ENCODE measurements at places on chromosomes 13 and 19. TPM values are rescaled to one million over a fixed set of nuclear protein-coding genes. Genes with fewer than 3 reads are reported as not detected.

- DNase-seq, result peak; percentile 61
These were observed 463.5 kb downstream of the GPC6 start for GRCh38 chr13:93690139-93690538.

TBXA2R gene
- 0.13 TPM for total RNA-seq

SYNE4 gene
- total RNA-seq, result 0.20 TPM

- no peak for DNase-seq
These were observed 1015.7 kb downstream of the EFNB2 start for GRCh38 chr13:105519771-105520170.

DNA sequence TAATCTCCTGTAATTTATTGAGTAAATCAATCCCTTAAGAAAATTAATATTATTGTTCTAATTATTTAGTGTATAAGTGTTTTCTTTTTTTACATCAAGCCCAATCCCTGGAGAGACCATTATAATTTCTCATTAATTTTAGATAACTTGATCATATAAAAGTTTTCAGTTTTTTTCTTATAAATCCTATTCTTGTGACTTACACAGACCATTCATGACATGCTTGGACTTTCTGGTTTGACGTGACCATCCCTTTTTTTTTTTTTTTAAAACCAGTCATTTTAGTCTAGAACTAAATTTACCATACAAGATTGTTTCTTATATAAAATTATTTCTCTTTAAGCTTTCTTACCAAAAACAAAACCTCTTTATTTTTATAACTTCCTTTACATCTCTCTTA, 5.4 kb upstream of the MTRF1 start:
- DNase-seq, result peak; percentile 56

TEX26 gene
- total RNA-seq, result not detected

- DNase-seq, result peak; percentile 76
These were observed at the start of gene GPC6 for GRCh38 chr13:93226623-93227279. Gene GPC6 (plus strand): TSS chr13:93226807.

- DNase-seq, result no peak
These were observed 83.9 kb upstream of the IRS2 start for GRCh38 chr13:109870274-109870673.

GRCh38 chr13:74550039-74550438, 415.8 kb upstream of the KLF12 start:
- DNase-seq, result no peak

GRCh38 chr13:30831515-30831914, 74.6 kb upstream of the MEDAG start:
- DNase-seq, result no peak

GRCh38 chr13:77767413-77767812, 69.9 kb downstream of the SLAIN1 start:
- no peak for DNase-seq

DNA sequence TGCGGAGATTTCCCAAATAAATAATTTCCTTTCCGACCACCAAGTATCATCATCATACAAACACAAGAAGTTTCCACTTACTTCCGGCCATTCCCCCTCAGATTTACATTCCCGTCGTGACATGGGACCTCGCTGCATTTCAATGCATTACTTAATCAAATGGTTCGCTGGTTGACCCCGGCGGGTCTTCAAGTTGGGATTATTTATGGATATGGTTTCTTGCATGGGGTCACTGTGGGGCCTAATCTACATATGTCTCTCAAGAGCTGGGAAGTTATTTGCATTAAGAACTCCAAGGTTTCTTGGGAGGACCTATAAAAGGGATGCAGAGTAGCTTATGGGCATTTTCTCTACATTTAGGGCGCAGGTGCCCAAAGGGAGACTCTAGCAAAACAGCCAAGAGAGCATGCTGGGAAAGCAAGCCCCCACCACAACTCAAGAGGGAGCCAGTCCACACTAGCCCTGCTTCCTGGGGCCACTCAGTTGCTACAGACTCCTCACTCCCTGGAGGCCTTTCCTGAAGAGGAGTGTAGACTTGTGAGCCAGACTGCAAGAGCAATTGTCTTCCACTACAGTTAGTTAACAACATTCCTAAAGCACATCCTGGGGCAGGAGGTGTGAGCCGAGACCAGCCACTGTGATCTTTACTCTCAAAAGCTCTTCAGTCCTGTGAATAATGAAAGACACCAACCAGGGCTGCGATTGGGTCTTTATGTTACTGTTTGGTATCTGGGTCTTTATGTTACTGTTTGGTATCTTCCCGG, 125.3 kb downstream of the KATNAL1 start:
- DNase-seq, result no peak

STARD13 gene
- 35.1 TPM for total RNA-seq

DNA sequence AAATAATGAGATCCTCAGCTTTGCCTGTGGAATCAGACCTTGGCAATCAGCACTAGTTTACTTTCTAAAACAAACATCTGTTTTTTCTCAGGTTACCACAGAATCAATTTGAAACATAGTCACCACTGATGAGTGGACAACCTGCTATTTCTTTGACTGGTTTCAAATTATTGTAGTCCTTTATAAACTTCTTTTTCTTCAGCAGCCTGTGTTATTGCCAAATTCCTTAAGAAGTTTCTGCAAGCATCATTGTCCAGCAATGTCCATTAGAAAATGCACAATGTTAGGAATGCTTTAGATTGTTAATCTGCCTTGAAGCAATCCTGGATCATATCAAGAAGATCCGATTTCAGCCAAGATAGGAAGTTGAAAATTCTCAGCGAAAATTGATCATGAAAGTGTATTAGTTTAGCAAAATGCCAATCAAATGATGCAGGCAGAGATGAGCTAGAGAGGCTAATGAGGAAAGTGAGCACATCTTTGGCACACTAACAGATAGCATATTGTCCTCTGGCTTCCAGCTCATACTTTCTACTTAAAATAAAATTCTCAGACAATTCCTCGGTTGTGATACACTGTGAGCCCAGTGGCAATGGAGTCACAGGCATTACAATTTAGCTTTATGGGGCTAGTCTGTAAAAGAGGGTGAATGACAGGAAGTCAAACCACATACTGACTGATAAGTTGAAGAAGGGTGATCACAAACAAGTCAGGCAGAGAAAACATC, 270.6 kb downstream of the SLITRK6 start:
- no peak for DNase-seq

- no peak for DNase-seq
These were observed 121.6 kb downstream of the CYSLTR2 start for GRCh38 chr13:48775285-48775684.

CYP2S1 gene
- total RNA-seq, result not detected

HSH2D gene
- 0.23 TPM for total RNA-seq

DNA sequence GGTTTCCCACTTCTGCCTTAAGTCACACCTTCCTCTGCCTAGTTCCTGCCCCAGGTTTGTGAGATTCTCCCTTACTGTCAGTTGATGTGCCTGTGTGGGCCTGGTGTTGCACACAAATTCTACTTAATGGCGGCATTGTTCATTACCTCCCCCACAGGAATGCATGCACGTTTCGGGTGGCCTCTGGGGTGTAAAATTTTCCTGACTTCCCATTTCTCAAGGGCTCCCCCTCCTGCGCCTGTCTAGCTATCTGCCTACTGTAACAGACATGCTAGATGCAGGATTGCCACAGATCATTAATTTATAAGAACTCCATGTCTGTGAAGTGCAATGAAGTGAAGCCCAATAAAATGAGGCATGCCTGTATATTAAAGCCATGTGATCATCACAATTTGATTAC, 1466.3 kb downstream of the PCDH9 start:
- no peak for DNase-seq

- no peak for DNase-seq
These were observed 7.4 kb downstream of the ZNF223 start for GRCh38 chr19:44059229-44059628.

DNA sequence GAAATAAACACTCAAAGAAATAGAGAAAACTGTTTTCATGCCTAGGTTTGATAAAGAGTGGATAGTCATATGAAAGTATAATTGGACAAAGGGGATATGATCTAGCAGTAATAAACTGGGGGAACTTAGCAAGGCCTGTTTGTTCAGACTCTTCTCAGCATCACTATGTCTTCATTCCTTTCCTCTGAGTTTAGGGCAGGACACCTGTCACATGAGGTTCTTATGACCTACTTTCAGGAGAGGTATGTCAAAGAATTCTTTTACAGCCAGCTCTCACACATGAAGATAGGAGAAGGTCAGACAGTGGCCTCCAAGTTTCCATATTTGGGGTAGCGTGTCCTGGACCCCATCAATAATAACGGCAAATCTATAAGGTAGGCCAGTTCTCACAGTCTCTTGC, 11.4 kb upstream of the RFXAP start:
- no peak for DNase-seq

DNA sequence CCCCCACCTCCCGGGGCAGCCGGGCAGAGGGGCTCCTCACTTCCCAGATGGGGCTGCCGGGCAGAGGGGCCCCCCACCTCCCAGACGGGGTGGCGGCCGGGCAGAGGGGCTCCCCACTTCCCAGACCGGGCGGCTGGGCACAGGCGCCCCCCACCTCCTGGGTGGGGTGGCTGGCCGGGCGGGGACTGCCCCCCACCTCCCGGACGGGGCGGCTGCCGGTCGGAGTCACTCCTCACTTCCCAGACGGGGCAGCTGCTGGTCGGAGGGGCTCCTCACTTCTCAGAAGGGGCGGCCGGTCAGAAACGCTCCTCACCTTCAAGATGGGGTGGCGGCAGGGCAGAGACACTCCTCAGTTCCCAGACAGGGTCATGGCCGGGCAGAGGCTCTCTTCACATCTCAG, 43.9 kb downstream of the ZNF730 start:
- DNase-seq, result no peak

DNA sequence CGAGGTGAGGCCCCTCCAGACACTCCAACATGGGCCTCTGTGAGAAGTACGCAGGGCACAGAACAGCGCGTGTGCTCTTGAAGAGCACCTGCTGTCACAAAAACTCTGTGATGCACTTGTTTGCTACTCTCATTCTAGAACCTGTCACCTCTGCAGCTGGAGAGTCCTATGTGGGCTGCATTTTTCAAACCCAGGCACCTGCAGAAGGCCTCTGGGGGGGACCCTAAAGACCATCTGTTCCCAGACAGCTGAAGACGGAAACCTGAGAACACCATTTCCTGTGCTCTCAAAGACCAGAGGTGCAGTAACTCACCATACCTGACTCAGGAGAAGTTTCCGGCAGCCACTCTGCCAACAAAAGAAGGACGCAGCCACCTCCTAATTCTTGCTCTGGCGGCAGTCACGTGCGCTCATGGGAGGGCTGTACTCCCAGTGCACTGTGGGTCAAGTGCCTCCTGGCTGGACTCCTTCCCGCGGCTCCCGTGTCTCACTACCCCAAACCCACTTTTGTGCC, 28.1 kb downstream of the RANBP3 start:
- DNase-seq, result no peak

NXNL1 gene
- not detected for total RNA-seq

- DNase-seq, result no peak
These were observed 172.0 kb downstream of the DLEU7 start for GRCh38 chr13:50671497-50671850.

DNA sequence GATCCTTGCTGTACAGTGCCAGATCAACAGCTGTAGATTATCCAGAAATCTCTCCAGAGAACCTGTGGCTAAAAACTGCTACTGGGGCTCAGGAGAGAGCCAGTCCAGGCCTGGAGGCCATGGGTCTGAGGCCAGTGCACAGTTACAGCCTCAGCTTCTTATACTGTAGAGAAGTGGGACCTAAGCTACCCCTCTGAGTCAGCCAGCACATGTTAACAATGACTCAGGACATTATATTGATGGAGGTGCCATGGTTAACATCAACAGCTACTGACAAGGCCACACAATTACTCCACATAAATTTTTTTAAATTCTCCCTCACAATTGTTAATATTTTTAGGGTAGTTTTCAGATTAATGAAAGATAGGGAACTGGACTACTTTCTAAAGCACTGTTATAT, 138.5 kb downstream of the RBM26 start:
- DNase-seq, result no peak

- DNase-seq, result no peak
These were observed 14.9 kb upstream of the IL4I1 start for GRCh38 chr19:49911381-49912145.

DNA sequence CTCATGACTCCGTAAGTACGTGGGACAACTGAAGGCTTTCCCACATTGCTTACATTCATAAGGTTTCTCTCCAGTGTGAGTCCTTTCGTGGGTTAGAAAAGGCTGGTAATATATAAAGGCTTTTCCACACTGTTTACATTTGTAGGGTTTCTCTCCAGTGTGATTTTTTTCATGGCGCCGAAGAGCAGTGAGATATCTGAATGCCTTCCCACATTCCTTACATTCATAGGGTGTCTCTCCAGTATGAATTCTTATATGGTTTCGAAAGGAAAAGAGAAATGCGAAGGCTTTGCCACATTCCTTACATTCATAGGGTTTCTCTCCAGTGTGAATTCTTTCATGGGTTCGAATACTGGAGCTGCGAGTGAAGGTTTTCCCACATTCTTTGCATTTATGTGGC, 29.5 kb downstream of the ZNF490 start:
- no peak for DNase-seq

SRRM5 gene
- 0.12 TPM for total RNA-seq

KIR3DL1 gene
- not detected for total RNA-seq

GRCh38 chr19:56942756-56943155, 102.2 kb upstream of the PEG3 start:
- peak; percentile 22 for DNase-seq

- DNase-seq, result no peak
These were observed 47.0 kb downstream of the SMIM24 start for GRCh38 chr19:3433313-3433712.

DNA sequence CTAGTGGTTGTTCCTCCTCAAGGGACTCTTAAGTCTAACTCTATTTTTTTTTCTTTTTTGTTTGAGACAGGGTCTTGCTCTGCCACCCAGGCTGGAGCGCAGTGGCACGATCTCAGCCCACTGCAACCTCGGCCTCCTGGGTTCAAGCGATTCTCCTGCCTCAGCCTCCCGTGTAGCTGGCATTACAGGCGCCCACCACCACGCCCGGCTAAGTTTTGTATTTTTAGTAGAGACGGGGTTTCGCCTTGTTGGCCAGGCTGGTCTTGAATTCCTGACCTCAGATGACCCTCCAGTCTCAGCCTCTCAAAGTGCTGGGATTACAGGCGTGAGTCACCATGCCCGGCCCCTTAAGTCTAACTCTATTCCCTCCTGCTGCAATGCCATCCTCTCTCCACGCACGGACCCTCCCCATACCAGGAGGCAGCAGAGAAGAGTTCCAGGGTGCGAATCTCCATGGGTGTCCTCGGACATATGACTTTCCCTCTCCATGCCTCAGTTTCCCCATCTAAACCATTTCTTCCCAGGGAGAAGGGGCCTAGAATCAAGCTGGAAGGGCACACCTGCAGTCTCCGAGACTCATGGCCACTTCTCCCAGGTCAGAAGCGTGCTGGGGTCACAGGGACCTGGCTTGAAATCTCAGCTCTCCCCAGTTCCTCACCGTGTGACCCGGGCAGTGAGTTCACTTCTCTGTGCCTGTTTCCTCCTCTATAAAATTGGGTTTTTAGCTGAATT, 6.0 kb upstream of the BCL3 start:
- no peak for DNase-seq

Measured in SJCRH30 (cell line).